ENCODE measurements at places on chromosomes 1 and 21.

GRCh38 chr1:8416881-8417280 lies 99.0 kb downstream of the SLC45A1 start:
- no peak for DNase-seq

DNA sequence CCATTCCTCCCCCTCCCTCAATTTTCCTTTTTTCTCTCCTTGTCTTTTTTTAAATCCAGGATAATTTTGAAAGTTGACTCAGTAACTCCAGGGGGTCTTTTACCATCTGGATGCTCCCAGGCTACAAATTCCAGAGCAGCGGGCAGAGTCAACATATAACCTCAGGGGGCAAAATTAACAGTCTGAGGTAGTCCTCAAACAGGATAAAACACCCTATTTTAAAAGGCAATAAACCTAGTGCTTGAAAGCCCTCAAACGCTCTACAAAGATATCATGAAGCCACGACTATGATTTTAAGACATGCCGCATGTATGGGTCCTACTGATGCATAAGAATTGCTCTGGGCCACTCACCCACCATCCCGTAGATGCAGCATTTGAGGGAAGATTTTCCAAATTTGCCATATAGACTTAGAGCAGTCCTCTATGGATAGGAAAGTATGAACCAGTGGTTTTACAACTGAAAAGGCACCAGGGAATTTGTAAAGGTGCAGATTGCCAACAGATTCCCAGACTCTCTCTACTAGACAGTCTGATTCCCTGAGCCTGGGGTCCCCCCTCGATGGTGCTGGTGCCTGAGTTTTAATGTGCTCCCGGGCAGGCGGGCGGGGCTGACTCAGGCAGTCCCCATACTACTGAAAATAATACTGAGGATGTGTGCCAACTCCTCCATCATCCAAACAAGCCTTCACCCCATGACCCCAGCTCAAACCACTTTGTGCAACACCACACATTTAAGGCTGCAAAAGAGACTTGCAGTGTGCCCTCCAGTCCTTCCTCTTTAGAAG lies 37.2 kb downstream of the PTPN14 start:
- no peak for DNase-seq

- no peak for DNase-seq
Observed at GRCh38 chr1:165284454-165284853, 72.1 kb downstream of the LMX1A start.

GRCh38 chr1:38567401-38567800 lies 292.2 kb downstream of the RRAGC start:
- DNase-seq = no peak

DNA sequence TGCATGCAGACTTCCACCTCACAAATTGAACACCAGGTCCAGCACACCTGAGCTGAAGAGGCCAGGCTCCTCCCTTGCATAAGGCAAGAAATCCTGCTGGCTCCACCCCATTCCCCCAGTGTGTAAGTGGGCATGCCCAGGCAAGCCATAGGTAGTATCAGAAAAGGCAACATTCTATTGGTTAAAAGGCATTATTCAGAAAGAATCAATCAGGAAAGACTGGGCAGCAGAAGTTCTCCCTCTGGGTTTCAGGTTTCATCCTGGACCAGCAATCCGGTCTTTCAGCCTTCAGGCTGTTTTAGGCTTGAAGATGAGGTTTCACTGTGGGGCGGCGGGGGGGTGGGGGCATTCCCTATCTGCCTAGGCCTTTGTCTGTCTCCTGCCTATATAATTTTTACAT lies 42.0 kb upstream of the LHX8 start:
- no peak for DNase-seq

- no peak for DNase-seq
Observed at GRCh38 chr1:165644064-165644735, 13.2 kb downstream of the MGST3 start.

DNA sequence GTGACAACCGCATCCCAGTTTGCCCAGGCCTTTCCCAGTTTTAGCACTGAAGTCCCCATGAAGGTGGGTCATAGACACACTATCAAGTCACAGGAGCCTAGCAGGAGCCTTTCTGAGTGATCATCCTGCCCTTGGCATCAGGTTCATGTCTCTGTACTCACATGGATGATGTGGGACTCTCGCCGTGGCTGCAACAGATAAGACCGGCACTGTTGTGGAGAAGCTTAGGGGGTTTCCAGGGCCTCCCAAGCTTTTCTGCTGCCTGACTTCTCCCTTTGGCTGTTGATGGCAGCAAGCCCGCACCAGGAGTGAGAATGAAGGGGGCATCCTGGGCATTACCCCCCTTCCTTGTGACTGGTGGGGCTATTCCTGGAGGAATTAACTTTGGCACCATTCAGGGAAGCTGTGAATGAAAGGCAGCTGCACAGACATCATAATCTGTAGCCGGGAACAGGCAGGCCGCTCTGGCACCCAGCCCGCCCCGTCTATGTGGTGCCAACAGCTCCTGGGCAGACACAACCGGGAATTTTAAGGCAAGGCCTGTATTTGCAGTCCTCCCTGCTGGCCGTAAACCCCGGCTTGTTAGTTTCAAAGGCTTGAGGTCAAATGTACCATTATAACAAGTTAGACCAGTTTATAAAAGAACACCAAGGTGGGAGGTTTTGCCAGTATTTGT lies 148.6 kb downstream of the HUNK start:
- DNase-seq = no peak

GRCh38 chr1:111332190-111332589 lies 41.5 kb downstream of the CHIA start:
- DNase-seq = no peak

GRCh38 chr21:38186661-38187270 lies 70.0 kb upstream of the KCNJ15 start:
- DNase-seq = no peak

DNA sequence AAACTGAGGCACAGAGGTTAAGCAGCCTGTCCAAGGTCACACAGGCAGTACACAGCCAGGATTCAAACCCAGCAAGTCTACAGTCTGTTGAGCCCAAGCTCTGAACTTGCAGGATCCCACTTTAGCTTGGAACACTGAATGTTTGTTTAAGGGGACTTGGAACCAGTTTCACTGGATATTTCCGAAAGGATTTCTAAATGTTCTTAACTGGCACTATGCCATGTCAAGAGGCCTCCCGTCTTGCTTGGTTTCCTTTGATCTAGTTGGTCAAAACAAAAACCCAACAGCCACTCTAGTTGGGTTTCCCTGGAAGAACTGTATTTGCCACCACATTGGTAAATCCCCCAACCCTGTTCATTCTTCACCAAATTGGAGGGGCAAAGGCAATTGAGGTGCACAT lies 317.6 kb upstream of the KAZN start:
- no peak for DNase-seq

GRCh38 chr1:117059334-117059677 lies 820 bp upstream of the TTF2 start:
- peak; percentile 54 for DNase-seq

- peak; percentile 48 for DNase-seq
Observed at GRCh38 chr1:78649628-78650027, at the start of gene IFI44. TSS of gene IFI44 (plus strand) at chr1:78649831. CDS start at chr1:78650196, 365 bp downstream.

- DNase-seq = no peak
Observed at GRCh38 chr1:21597753-21598152, 71.4 kb downstream of the RAP1GAP start.

DNA sequence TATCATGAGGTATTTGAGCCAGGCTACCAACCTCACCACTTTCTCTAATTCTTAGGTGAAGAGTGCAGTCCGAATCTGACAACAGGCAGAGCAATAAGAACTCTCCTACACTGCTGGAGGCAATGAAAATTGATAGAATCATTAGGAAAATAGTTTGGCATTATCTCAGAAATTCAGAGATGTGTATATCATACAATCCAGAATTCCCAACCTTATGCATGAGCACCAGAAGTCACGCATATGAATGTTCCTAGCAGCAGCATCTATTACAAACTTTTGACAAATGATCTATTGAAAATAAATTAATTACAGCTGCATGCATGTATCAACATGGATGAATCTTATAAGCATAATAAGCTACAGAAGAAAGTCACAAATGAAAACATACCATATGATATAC lies 176.9 kb upstream of the CAMK1G start:
- DNase-seq = no peak
